Islet precursor cell (in vitro differentiated cells): ENCODE measurements at places on chromosomes 5 and 9.

GRCh38 chr5:149288436-149288835, 16.8 kb downstream of the AFAP1L1 start:
- DNase-seq, result no peak

- no peak for DNase-seq
These were observed 224.2 kb downstream of the NPR3 start for GRCh38 chr5:32935283-32935682.

DNA sequence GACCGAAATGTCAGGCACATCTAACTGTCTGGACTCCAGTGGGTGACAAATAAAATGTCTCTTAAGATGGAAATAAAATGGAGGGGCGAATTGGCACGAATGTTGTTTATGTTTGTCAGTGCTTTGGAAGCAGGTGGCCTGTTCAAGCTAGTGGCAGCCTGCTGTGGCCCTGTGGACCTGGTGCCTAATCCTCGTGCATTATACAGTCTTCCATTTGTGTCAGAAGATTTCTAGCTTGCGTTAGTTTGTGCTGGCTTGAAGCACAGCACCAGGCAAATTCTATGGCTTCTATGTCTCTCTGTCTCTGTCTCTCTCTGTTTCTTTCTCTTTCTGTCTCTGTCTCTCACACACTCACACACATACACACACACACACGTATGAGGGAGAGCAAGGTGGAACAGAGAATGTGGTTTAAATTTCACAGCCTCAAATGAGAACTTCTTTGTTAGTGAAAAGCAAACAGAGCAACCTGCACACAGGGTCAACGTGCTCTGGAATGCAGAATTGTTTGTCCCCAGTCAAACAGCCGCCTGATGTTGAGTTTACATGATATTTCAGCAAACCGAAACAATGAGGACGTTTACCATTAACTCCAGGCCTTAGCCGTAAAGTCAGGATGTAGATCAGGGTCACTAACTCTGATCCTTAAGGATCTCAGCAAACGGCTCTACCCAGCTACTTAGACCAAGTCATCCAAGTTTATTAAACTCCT, 39.0 kb upstream of the CD180 start:
- no peak for DNase-seq

DNA sequence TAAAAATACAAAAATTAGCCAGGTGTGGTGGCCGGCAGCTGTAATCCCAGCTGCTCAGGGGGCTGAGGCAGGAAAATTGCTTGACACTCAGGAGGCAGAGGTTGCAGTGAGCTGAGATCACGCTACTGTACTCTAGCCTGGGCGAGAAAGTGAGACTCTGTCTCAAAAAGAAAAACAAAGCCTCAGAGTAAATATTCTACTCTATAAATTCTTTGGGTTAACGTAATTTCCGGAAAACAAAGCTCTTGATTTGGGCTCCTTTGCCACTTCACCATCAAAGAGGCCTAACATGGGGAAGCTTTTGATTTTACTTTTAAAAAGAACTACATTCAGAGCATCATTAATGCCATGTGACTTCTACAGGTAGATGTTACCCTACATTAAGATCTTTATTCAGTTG, 103.1 kb downstream of the SERINC5 start:
- DNase-seq, result no peak

DNA sequence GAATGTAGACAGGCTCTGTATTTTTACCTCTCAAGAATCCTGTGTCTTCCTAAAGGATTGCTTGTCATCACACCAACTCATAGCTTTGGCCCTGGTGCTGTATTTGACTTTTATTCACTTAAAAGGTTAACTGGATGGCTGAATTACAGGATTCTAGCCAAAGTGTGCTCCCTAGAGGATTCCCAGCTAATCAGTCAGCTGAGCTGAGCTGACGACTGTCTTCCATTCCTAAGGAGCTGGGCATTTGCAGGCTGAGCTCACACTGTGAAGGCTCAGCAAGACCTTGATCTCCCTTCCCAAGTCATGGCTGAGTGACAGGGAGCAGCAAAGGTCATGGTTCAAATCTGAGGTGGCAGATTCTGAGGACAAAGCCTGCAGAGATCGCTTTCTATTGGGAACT, 59.0 kb upstream of the PALM2AKAP2 start:
- DNase-seq, result no peak

DNA sequence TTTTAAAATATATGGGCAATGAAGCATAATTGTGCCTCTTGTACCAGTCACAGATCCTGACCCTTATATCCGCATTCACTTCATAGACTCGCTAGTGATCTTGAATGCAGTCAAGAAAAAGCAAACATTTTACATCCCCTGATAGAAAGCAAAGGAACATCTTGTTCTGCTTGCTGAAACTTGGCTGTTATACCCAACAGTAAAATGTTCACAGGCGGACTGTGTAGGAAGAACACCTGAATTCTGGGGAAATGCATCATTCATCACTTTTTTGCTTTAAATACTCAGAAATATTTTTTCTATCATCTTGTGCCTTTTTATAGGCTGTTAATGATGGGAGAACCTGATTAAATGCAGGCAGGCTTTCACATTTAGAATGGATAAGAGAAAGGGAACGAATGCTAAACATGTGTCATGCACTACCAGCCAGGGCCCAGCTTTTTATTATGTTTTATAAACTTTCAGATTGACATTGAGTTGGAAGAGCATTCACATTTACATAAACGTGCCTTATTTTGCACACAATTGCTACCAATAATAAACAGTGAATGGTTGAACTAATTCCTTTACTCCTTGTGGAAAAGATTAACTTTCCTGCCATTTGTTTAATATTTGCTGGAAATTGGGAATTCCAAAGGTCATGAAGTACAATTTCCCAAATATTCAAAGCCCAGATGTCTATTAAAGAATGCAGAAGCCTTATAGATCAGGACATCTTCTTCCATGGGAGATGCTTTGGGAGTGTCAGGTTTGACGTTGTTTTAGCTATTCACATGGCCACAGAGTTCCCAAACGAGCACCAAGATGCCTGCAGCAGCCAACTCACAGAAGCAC, 756.2 kb downstream of the TLE1 start:
- no peak for DNase-seq
